Anterior cingulate cortex (tissue), 58 donors: ENCODE measurements at places on chromosomes 13 and 19.

DNA sequence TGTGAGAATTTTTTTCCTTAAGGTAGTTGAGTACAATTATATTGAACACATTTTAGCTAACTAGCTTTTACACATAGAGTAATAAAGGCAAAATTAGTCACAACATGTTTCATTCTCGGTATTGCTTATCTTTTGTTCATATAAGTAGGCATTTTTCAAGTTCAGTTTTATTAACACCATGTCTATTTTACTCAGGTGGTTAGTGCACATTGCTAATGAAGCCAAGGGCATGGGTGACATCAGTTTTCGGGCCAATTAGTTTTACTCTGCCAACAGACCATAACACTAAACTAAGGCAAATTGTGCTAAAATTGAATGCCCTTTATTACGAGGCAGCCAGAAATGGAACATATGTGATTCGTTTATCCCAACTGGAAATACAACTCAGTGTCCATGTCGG lies 19.6 kb upstream of the PCDH17 start:
- no peak for DNase-seq

DNA sequence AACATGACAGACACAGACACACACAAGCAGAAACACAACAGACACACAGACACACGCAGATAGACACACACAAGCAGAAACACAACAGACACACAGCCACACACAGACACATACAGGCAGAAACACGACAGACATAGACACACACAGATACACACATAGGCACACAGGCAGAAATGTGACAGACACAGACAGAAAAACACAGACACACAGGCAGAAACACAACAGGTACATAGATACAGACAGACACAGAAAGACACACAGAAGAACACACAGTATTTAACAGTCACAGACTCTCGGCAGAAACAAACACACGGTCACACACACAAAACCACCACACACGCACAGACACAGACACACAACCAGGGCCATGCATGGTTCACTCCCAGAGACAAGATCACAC lies 905 bp downstream of the TBXA2R start:
- no peak for DNase-seq

DNA sequence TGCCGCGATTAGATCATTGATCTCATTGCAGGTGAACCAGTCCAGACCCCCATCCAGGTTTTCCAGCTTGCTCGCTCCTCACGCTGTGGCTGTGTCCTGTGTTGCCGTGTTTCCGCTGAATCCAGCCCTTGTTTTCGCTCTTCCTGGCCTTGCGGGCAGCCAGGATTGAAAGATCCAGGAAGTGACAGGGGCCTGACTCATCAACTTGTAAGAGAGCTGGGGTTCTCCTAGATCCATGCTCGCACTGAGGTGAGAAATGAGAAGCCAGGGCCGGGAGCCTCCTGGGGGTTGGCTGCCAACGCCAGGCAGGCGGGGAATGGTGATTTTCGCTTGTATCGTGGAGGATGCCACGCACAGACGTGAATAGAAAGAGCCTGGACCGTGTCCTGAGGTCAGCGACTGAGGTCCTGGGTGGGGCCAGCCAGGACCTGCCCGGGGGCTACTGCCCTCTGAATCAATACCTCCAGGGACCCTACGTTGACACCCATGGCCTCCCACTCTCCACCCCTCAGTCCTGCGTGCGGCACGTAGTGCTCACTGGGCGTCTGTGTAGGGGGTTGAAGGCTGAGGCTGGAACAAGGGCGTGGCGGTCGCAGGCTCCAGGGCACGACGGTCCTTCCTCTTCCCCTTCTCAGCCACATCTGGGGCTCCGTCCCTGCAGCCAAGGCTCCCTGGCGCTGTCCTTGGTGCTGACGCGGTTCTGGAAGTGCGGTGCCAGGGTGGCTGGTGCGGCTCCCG lies 7.3 kb upstream of the PTPRH start:
- peak; percentile 74 for DNase-seq

DNA sequence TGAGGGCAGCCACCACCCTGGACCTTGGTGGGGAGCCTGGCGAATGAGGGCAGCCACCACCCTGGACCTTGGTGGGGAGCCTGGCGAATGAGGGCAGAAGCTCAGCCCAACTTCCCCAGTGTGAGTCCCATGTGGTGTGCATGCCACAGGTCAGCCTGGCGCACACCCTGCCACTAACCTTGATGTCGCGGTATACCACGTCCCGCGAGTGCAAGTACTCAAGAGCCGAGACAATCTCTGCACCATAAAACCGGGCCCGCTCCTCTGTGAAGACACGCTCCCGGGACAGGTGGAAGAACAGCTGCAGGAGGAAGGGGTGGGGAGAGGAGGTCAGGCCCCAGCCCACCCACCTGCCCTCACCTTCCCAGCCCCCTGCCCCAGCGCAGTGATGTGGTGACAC lies 11.3 kb upstream of the CCNP start:
- DNase-seq, result no peak

- no peak for DNase-seq
These were observed 2.9 kb upstream of the CCDC9 start for GRCh38 chr19:47253467-47253881.

- DNase-seq, result peak; percentile 6
These were observed at the start of gene LACC1 for GRCh38 chr13:43879755-43880181. Gene LACC1 (plus strand): TSS chr13:43879904. CDS start chr13:43880986, 1,082 bp downstream.

DNA sequence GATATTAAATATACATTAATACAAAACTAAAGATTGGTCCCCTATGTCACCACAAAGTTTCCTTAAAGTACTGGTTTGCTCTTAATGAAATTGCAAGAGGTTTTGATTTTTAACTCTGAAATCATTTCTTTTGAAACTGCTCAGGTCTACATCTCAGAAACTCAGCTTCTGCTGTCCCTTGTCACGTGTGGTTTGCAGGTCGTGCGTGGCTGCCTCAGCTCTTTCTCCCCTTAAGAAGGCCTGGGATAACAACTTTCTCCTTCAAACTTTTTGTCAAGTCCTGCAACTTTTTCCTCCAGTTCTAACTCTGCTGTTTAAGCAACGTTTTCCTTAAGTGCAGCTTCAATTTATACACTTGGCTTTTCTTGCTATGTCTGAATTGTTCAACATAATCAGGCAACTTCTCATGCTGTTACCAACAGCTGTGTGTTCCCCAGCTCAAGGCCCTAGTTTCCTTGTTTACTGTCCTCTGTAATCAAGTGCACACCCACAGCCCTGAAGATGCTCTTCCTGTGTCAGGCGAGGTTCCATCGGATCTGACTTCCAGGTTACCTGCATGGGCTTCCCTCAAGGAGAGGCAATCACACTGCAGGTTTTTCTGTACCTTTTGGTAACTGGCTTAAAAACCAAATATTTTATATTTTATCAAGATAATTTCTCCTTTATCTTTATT lies 13.5 kb downstream of the C13orf46 start:
- no peak for DNase-seq

DNA sequence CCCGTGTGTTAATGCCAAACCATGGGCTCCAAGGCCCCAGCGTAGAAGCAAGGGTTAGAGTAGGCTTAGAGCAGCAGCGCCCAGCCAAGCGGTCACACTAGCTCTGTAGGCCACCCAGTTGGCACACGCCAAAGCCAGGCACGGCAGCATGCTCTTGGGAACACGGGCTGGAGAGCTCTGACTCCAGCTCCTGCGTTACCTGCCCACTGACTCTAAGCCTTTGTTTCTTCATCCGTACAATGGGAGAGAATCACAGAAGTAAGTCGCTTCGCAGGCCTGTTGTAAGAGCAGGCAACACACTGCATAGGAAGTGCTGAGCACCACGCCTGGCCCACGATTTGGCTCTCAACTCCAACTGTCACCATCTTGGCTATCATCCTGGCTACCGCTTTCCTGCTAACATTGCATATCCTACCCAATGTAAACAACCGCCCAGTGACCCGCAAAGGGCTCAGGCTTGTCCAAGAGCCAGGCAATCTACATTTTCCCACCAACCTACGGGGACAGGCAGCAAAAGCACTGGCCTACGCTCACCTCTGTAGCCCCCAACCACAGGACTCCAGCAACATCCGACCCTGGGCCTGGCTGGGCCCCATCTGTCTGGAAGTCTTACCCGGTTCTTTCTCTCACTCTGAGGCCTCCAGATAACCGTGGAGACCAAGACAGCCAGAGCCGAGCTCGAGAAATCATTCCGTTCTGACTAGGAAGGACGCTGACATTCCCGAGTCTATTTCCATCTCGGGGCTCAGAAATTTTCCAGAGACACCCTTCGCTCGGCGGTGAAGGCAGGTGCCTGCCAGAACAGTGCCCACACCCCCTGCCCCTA lies 91.5 kb upstream of the ZNF507 start:
- DNase-seq, result no peak

DNA sequence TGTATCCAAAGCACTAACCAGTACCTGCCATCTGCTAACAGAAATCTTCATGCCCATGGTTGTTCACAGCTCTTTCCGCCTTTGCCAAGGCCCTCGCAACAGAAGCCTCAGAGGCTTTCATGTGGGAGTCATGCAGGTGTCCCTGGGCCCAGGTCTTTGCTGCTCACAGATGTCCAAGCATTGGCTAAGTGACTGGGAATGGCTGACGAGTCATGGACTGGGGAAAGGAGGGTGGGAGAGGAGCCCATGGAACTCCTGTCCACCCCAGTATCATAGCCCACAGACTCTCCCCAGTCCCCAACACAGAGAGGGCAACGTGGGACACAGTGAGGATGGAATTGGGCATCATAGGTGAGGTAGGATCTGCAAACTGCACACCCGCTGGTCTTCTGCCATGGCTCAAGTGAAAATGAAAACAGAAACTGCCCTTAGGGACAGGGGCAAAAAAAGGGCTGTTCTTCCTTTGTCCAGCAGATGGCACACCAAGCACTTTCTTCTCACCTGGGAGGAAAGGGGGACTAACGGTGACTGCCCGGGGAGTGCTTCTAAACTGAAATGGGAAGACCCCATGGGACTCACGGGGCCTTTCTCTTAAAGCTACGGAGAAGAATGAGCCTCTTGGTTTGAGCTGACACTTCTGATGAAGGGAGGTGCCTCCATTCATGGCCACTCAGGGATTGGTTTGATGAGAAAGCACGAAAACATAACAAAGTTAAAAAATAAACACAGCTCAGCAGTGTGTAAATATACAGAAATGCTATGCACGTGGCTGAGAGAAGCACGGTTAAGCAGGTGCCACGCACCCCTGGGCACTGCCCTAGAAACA lies 11.1 kb upstream of the DHRS12 start:
- peak; percentile 31 for DNase-seq

- DNase-seq, result no peak
These were observed 1.2 kb upstream of the CXCL17 start for GRCh38 chr19:42443944-42444398.

DNA sequence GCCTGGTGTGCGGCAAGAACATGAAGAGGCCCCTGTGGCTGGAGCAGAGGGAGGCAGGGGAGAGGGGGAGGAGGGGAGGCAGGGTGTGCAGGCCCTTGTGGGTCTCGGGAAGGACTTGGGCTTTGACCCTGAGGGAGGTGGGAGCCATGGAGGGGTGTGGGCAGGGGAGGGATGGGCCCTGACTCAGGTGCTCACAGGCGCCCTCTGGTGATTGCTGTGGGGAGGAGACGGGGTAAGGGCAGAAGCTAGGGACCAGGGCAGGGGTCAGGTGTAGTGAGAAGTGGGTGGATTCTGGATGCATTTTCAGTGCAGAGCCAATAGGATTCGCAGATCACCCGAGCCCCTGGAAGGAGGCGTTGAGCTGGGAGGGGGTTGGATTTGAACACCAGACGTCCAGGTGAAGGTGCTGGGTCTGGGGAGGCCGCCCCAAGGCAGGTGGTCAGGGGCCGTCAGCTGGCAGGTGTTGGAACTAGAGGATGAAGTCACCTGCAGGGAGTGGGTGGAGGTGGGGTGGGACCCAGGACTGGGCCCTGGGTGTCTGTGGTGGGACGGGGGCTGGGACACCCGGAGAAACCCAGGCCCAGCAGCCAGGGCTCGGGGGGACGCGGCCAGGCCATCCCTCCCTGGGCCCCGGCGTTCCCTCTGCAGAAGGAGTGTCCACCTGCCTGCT lies 185.4 kb downstream of the KDM4B start:
- DNase-seq, result no peak

- peak; percentile 19 for DNase-seq
These were observed at the start of gene ATCAY for GRCh38 chr19:3880471-3881271. Gene ATCAY (plus strand): TSS chr19:3880685. CDS start chr19:3885768, 5,083 bp downstream.

DNA sequence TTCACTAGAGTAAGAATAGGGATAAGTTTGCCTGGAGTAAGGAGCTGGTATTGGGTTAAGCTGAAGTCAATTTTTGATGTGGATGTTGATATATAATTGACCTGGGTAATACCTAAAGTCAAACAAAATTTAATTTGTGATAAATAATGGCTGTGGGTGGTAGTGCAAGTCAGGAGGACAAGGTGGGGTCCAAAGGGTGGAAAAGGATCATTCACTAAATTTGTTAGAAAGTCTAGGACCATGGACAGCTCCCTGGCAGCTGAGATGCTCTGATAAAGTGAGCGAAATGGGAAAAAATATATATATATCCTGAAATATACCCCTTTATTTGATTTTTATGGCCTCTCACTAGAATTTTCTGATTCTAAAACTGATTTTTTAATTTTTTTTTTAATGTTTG lies 463.5 kb downstream of the GPC6 start:
- DNase-seq, result no peak

DNA sequence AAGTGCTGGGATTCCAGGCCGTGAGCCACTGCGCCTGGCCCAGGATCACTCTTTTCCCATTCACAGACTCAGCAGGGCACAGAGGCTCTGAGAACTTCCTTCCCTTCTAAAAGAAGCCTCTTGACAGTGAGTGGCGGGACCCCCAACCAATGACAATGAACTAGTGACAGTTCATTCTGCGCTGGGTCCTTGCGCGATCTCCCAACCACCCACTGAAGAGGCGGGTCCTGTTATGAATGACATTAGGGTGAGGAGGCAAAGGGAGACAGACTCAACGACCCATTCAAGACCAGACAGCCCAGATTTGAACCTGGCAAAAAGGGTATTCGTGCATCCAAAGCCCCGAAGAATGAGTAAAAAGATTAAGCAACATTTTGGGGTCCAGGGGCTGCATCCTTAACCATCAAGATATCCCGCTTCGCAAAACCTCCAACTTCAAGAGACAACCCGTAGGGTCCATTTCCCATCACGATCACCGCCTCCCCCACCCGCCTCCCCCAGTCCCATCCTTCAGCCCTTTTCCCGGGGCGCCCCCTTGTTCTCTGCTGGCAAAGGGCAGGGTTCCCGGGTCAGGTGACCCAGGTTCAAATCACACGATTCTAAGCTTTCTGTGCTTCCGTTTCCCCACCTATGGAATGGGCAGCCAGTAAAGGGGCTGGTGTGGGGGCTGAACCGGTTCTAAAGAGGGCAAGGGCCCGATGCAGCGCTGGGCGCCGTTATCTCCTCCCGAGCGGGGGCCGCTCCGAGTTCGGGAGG lies 719 bp downstream of the SUGP2 start:
- DNase-seq, result peak; percentile 65

GRCh38 chr19:18417250-18418028 lies 1.8 kb upstream of the SSBP4 start:
- DNase-seq, result peak; percentile 57

DNA sequence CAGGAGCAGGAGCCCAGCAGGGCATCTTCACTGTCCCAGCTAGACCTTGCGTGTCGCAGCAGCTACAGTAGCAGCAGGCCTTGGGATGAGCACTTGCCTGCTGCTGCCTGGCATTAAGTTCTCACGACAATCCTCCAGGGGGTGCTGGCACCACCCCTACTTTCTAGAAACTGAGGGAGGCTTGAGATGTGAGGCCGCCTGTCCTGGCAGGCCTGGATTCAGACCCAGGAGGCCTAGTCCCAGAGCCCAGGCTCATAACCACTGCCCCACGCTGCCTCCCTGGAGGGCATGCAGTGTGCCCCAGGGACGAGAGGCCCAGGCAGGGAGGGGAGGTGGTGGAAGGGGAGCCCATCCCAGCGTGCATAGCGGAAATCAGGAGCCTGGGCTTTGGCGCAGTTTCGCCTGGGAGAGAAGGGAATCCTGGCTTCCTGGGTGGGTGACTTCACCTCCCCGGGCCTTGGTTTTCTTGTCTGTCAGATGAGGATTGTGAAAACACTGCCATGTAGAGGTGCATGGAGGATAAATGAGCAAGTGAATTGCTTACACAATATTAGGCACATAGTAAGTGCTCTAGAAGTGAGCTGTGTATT lies 26.1 kb downstream of the PPP5C start:
- DNase-seq, result no peak
